Adipocyte (in vitro differentiated cells): ENCODE measurements at places on chromosomes 5 and 9.
A peak's percentile ranks its signal among the peaks of the same experiment; 100 is the strongest.

- no peak for DNase-seq
Observed at GRCh38 chr9:13109781-13110180, 169.7 kb downstream of the MPDZ start.

DNA sequence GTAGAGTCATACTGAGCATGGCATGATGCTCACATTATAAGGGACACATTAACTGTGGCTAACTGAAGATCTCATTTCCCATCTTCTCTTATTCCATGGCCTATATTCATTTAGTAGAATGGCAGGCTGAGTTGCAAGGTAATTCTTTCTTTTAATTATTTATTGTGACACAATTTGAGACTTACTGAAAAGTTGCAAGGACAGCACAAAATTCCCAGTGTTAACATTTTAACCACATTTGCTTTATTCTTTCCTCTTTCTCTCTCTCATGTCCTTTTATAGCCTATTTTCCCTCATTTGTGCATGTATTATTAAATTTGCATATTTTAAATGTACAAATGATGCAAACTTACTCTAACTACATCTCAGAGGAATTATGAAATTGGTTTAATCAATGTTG is 366.1 kb upstream of the RPS23 start:
- DNase-seq, result no peak

DNA sequence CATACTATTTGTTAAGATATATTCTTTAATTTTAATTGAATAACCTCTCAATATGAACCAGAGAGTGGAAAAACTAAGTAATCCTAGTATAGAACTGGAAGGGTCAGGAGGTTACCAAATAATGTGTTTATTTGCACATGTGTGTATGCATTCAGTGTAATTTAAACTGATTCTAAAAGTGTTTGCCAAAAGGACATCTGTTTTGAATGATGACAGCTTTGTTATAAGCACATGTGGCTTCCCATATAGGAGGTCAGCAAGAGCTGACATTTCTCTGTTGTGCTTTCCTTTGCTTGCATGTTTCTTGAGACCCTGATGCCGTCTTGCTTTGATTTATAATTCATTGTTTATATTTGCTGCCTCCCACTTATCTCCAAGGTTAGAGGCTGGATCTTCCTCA is 383.4 kb downstream of the BRINP1 start:
- peak; percentile 34 for DNase-seq

GRCh38 chr5:93925321-93925720 is 183.9 kb upstream of the POU5F2 start:
- DNase-seq, result no peak

DNA sequence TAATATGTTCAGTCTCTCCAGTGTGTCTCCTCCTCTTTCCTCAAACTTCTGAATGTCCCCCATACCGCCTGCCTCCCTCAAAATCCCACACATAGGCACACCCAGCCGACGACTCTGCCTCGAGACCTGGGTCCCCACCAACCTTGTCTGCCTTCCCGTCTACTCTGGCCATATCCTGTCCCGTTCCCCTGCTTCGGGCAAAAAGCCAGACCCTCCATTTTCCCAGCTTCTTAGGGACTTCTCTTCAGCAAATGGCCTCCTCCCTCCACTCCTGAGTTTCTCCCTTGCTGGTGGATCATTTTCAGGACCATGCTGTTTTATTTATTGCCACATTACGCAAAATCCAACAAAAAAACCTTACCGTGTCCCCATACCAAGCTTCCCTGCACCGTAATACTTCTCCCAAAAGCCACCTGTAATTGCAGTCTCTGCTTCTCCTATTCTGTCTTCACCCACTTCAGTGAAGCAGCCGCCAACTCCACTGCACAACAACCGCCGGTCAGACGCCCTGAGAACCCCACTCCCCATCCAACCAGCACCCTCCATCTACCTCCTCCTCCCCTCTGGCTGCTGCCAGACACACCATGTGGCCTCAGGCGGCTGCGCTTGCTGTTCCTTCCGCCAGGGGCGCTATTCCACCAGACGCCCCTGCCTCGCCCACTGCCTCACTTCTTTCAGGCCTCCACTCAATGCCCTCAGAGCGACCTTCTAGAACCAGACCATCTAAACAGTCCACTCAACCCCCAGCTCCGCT is 117.0 kb downstream of the TRPM6 start:
- no peak for DNase-seq
